Neural crest cell (in vitro differentiated cells): ENCODE measurements at places on chromosomes 3 and 15. TPM values are rescaled to one million over a fixed set of nuclear protein-coding genes. Genes with fewer than 3 reads are reported as not detected.

DNA sequence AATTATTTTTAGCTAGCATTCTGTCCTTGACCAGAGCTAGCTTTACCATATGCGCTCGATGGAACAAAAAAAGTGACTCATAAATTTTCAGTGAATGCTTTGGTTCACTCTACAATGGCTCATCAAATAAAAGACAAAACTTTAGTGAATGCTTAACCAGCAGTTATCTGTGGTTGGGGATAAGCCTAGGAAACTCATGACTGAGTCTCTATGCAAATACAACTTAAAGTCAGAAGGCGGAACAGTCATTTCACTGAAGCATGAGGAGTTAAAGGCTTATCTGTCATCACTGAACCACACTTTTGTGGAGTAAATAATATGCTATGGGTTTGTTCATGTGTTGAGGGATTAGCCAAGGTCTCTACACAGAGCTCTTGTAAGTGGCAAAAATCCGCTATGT, 308.4 kb downstream of the SQOR start:
- DNase-seq, result no peak

- DNase-seq, result no peak
Measured at GRCh38 chr15:69854521-69855181, 243.1 kb downstream of the TLE3 start.

GRCh38 chr15:40274350-40275274, 8.3 kb downstream of the ANKRD63 start:
- peak; percentile 96 for DNase-seq

GRCh38 chr3:184289426-184289938, 9.6 kb upstream of the PSMD2 start:
- peak; percentile 56 for DNase-seq

GRCh38 chr3:64539451-64540196, 148.2 kb downstream of the ADAMTS9 start:
- no peak for DNase-seq

- DNase-seq, result no peak
Measured at GRCh38 chr15:100694381-100695021, 92.1 kb downstream of the ASB7 start.

GRCh38 chr3:171699601-171700000, 110.7 kb downstream of the PLD1 start:
- no peak for DNase-seq

DNA sequence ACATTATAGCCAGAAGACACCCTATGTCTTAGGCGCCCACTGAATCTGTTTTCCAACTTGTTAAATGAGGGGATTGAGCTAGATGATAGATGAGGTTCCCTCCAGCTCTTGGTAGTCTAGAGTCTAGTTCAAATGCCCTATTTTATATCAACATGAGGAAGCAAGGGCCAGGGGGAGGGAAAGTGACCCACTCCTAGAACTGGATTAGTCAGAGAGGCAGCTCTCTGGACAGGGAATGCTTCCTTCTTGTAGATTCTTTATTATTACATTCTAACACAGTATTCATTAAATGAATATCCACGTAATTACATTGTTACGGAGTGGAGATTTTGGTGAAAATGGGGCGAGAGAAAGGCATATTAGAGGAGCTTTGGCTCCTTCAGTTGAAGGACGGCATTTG, 89.5 kb downstream of the RAD18 start:
- DNase-seq, result no peak

DNA sequence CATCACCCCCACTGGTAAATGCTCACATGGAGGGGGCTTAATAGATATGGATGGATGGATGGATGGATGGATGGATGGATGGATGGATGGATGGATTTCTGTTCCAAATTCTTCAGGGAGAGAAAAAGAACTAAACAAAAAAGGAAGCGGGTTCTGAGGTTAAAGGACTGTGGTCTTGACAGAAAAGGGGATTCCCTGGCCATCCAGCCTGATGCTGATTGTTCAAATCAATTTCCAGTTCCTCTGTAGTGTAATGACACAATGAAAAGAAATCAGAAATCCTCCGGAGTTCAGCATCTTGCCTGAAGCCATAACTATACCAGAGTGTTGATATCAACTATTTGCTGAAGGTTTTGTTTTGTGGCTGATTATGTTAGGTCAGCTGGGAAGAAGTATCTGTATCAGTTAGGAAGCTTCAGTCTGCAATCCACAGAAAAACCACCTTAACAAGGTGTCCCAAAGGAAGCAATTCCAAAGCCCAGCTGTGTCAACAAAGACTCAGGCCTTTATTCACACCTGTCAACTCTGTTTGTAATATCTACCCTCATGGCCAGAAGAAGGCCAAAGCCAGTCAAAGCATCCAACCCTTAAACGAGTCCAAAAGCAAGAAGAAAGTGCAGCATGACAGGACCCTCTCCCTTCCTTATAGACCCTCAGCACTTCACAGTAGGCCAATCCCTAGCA, 24.5 kb upstream of the RASA2 start:
- DNase-seq, result no peak

- no peak for DNase-seq
Measured at GRCh38 chr3:173653781-173654180, 256.2 kb downstream of the NLGN1 start.

- DNase-seq, result no peak
Measured at GRCh38 chr3:149383703-149384102, 6.3 kb upstream of the TM4SF1 start.

The KBTBD12 gene
- not detected in 2 replicates for total RNA-seq

The APBA2 gene
- total RNA-seq, result 78.6 and 79.9 TPM in 2 replicates

The NRROS gene
- 0.52 and 1.5 TPM in 2 replicates for total RNA-seq

The STRA6 gene
- 138 and 146 TPM in 2 replicates for total RNA-seq

The FGF12 gene
- 3.0 and 4.0 TPM in 2 replicates for total RNA-seq

The KLHL6 gene
- total RNA-seq, result 0.11 and 0.12 TPM in 2 replicates

The NR2E3 gene
- total RNA-seq, result not detected in 2 replicates

The LSMEM2 gene
- not detected in 2 replicates for total RNA-seq
